AG08395 (cell line): ENCODE measurements at places on chromosomes 7 and 10.

DNA sequence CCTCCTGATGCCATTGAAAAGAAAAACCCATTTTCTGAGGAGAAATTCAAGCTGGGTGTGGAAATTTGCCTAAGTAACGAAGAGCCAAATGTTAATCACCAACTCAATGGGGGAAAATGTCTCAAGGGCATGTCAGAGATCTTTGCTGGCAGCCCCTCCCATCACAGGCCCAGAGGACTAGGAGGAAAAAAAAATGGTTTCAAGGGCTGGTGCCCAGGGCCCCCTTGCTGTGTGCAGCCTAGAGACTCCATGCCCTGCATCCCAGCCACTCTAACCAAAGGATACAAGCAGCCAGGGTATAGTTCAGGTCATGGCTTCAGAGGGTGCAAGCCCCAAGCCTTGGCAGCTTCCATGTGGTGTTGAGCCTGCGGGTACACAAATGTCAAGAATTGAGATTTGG lies 106.3 kb downstream of the ALOX5 start:
- DNase-seq = no peak

GRCh38 chr10:13659887-13660550 lies 73.3 kb downstream of the PRPF18 start:
- DNase-seq = peak; percentile 89

DNA sequence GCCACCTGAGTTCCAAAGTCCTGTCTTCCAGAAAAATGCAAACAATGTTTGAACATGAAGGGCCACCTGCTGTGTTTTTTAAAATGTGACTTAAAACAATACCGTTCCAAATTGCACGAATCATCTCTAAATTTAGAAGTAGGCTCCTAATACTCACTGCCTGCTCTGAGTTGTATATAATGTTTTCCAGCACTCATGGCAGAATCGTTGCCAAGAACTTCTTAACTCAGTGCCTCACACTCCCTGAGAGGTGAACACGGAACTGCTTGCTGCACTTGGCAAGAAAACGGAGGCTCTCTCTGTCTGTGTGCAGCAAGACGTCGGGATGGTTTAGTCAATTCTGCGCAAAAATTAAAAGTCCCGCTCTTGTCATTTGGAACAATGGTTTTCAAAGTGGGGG lies 757.3 kb upstream of the AUTS2 start:
- peak; percentile 29 for DNase-seq

- no peak for DNase-seq
Observed at GRCh38 chr7:100506356-100506923, 22.7 kb downstream of the NYAP1 start.

- DNase-seq = no peak
Observed at GRCh38 chr10:6020826-6021225, 41.3 kb downstream of the IL2RA start.

DNA sequence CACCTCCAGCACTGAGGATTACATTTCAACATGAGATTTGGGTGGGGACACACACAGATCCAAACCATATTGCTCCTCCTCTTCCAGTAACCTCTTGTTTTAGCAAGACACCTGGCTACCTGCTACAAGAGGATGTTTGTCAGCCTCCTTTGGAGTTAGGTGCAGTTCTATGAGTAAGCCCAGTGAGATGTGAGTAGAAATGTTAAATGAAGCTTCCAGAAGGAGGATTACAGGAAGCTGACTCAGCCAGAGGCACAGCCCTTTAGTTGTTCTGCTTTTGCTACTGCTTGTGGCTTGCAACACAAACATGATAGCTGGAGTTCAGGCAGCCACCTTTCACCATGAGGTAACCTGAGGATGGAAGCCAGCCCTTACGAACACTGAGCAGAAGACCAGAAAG lies 382.7 kb upstream of the RNF32 start:
- no peak for DNase-seq

- no peak for DNase-seq
Observed at GRCh38 chr7:84809877-84810276, 377.0 kb downstream of the SEMA3D start.

DNA sequence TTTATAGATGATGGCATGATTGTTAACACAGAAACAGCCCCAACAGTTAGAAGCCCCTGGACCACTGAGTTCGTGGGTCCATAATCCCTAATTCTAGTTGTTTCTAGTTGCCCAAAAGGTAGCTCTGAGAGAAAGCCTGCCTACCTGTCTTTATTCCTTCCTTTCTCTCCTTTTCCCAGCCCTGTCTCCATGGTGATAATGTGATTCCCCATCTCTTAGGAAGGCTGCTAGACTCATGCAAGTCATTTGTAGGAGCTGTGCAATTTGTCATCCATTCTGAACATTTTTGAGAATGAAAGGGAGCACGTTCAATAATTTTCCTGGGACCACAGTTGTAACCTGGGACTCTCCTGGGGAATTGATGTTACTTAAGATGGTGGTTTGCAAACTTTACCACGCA lies 183.4 kb downstream of the EMX2 start:
- no peak for DNase-seq

- DNase-seq = peak; percentile 60
Observed at GRCh38 chr10:33008499-33009243, 50.6 kb upstream of the ITGB1 start.

GRCh38 chr10:104123397-104123796 lies 1.4 kb downstream of the SFR1 start:
- peak; percentile 41 for DNase-seq

DNA sequence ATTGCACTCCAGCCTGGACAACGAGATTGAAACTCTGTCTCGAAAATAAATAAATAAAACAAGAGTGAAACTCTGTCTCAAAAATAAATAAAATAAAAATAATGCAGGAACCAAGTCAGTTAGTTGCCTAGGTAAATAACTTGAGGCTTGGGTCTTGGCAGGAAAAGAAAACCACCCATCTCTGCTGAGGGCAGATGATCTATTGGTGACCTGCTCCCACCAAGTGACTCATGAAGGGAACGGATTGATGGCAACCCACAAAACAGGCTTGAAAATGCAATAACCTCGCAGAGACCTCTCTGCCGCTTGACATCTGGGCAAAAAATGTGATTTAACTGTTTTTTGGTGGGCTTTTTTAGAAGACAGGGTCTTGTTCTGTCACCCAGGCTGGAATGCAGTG lies 86.6 kb downstream of the CALN1 start:
- no peak for DNase-seq

GRCh38 chr10:25938405-25938804 lies 4.4 kb downstream of the MYO3A start:
- DNase-seq = no peak

DNA sequence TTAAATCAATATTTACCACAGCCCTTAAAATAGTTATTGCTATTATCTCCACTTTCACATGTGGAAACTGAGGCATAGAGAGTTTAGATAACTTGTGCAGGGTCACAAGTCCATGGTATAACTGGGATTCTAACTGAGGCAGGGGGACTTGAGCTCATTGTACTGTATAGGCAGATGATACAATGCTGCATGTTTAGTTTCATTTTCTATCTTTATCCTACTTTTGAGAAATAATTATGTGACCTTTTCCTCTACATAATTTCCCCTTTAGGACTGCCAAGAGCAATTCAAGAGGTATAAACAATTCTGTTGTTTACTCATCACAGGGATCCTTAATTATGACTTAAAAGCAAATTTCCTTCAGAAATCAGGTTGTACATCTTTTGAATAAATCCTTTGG lies 193.1 kb downstream of the SUGCT start:
- no peak for DNase-seq

GRCh38 chr10:91196268-91197048 lies 24.0 kb upstream of the PCGF5 start:
- DNase-seq = no peak

- no peak for DNase-seq
Observed at GRCh38 chr10:3199488-3199887, 26.9 kb upstream of the PITRM1 start.

DNA sequence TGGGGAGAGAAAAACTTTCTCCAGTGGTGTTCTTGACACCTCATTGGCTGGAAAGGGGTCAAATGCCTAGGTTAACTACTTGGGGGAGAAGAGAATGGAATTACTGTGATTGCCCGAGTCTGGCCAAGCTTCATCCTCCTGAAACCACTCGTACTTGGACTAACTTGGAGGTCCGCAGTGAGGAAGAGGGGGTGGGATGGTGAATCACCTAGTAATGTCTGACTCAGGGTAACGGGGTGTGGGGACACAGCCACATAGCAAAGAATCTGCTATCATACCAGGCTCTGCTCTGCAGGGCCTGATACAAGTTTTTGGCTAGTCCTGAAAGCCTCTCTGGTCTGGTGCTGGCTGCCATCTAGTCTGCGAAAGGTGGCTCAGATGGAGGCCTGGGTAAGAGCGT lies 190.9 kb downstream of the RPS24 start:
- peak; percentile 88 for DNase-seq

GRCh38 chr10:59134785-59135184 lies 41.7 kb upstream of the PHYHIPL start:
- DNase-seq = no peak

DNA sequence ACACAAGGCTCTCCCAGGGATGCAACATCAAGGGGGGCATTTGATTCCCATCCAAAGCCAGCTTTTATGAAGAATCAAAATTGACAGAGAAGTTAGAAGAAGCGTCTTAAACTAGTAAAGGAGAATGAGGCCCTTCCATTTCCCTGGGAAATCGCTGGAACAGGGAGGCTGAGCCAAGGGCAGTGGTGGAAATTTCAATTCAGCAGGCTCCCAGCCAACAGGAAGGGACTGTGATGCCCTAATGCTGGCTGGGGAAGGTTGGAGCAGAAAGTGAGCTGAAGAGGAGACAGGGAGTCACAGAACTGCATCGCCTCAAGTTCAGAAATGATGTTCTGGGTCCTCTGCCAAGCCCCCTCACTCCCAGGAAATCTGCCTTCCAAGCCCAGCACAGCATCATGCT lies 517.3 kb downstream of the GRID1 start:
- DNase-seq = no peak

- DNase-seq = peak; percentile 89
Observed at GRCh38 chr10:77163670-77164348, 473.8 kb downstream of the KCNMA1 start.

GRCh38 chr10:50325449-50326171 lies 74.3 kb upstream of the ASAH2 start:
- peak; percentile 90 for DNase-seq

DNA sequence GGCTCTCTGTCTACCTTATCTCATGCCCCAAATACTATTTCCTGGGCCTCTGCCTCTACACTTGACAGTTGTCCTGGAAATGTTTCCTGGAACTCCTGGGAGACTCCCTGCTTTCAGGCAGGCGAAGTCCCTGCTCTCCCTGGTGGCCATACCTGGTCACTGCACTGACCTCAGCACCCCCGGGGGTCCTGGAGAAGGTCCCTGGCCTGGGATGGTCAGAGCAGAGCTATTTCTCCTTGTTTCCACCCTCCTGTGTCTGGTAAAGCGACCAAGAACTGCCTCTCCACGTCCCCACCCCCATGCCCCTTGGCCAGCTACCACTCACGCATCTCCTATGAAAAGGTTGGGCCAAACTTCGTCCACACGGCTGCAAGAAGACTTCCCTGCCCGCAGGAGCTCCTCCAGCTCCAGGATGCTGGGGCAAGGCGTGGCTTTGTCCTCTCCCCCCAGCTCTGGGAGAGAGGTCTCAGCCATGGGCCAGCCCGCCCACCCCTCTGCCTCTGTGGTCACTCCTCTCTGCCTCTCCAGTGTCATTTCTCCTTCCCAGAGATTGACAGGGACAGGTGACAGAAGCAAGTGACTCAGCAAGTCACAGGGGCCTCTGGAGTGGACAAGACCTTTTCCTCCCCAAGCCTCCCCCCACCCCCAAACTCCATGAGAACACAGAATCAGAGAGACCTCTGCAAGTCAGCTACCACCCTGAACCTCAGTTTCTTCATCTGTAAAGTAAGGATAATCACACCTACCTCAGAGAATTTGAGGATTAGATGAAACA lies 2.6 kb upstream of the SAMD8 start:
- DNase-seq = peak; percentile 48
